Activated CD4-positive, alpha-beta T cell treated with anti-CD3 and anti-CD28 coated beads, Interleukin-2, amount 10 ng/mL, durations not matched to agents 24 days and 14 days (primary cell): ENCODE measurements at places on chromosomes 16 and 17. TPM values are rescaled to one million over a fixed set of nuclear protein-coding genes. Genes with fewer than 3 reads are reported as not detected.

- no peak overlapping the region for H3K27ac ChIP-seq
- H3K4me1 ChIP-seq, result no peaks in the 10 kb centered on the region
- no peak overlapping the region for H3K4me3 ChIP-seq
- no peaks in the 10 kb centered on the region for H3K36me3 ChIP-seq
- no peak for DNase-seq
These were observed 260.0 kb downstream of the HAPSTR1 start for GRCh38 chr16:9351440-9351839.

Gene ASGR1
- 1.8 and 1.9 TPM in 2 replicates for total RNA-seq

- H3K4me1 ChIP-seq, result no peaks in the 10 kb centered on the region
- H3K27ac ChIP-seq, result no peak overlapping the region
- H3K4me3 ChIP-seq, result no peak overlapping the region
- DNase-seq, result no peak
These were observed 44.2 kb downstream of the PSMD12 start for GRCh38 chr17:67322042-67322787.

Gene MAF
- total RNA-seq, result 61.5 and 62.8 TPM in 2 replicates

- H3K36me3 ChIP-seq, result no peaks in the 10 kb centered on the region
- DNase-seq, result no peak
- H3K27ac ChIP-seq, result no peak overlapping the region
- no peaks in the 10 kb centered on the region for H3K27me3 ChIP-seq
These were observed 409.9 kb downstream of the SLC39A11 start for GRCh38 chr17:72682605-72683004.

Gene TMEM98
- 0.43 and 0.82 TPM in 2 replicates for total RNA-seq

- H3K27me3 ChIP-seq, result no peaks in the 10 kb centered on the region
- no peak for DNase-seq
- H3K4me1 ChIP-seq, result no peaks in the 10 kb centered on the region
- H3K27ac ChIP-seq, result no peak overlapping the region
- no peaks in the 10 kb centered on the region for H3K36me3 ChIP-seq
These were observed 223.8 kb downstream of the SOX9 start for GRCh38 chr17:72344613-72345012.

Gene HSF5
- 0.80 and 0.91 TPM in 2 replicates for total RNA-seq

- peaks cover 4% of the 10 kb centered on the region for H3K4me1 ChIP-seq
- H3K27ac ChIP-seq, result no peak overlapping the region
- peaks cover 5% of the 10 kb centered on the region for H3K27me3 ChIP-seq
- no peak overlapping the region for H3K4me3 ChIP-seq
These were observed 20.7 kb downstream of the MYBBP1A start for GRCh38 chr17:4534515-4534914.

Gene MMP28
- total RNA-seq, result not detected in 2 replicates

DNA sequence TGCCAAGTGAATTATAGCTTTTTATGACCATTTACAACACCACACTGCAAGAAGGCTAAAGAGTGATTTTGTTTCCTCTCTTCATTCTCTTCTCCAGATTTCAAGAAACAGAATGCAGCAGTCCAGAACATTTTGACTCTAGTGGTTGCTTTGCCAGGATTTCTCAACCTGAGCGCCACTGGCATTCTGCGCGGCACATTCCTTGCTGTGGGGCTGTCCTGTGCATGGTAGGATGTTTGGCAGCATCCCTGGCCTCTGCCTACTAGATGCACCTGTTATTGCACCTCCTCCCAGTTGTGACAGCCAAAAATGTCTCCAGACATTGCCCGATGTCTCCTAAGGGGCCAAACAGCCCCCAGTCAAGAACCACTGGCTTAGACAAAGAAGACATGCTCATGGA lies 25.7 kb upstream of the SLC39A11 start:
- H3K4me1 ChIP-seq, result no peaks in the 10 kb centered on the region
- peaks cover 4% of the 10 kb centered on the region for H3K27me3 ChIP-seq
- DNase-seq, result no peak
- H3K36me3 ChIP-seq, result no peaks in the 10 kb centered on the region

Gene CFAP97D1
- total RNA-seq, result not detected in 2 replicates

Gene GNG13
- total RNA-seq, result not detected in 2 replicates

Gene IQCK
- 1.0 and 2.0 TPM in 2 replicates for total RNA-seq

DNA sequence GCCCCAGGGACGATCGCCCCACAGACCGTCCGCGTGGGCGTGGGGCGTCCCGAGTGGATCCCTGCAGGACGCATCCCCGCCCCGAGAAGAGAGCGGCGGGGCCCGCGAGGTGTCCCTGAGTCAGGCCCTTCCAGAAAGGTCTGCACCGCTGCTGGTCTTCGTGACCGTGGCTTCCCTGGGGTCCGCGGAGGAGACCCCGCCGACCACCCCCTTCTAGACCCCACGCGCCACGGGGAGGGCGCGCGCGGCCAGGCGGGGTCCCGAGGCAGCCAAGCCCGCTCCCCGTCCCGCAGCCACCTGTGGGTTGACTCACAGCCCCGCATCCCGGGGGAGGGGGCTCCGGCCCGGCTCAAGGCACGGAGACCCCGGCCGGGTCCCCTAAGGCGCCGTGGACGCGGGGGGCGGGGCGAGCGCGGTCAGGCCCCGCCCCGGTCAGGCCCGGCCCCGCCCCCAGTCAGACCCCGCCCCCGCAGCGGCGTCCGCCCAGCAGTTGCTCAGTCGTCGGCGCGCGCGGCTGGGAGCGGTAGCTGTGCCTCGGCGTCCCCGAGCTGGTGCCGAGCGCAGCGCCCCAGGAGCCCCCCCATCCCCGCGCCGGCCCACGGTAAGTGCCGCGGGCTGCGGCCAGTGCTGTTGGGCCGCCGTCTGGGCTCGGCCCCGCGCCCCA lies at the start of gene BAIAP3:
Gene BAIAP3, plus strand, starts transcription at position 497 of the 664 bp plus-strand sequence. CDS start 4,905 bp downstream, outside the sequence.
- DNase-seq, result peak; percentile 87
- H3K27me3 ChIP-seq, result peaks cover 28% of the 10 kb centered on the region
- no peak within 1 kb of the TSS for H3K27ac ChIP-seq

- DNase-seq, result peak; percentile 86
- H3K4me3 ChIP-seq, result peak overlapping the region; percentile 79
- H3K27ac ChIP-seq, result peak overlapping the region; percentile 88
- H3K27me3 ChIP-seq, result no peaks in the 10 kb centered on the region
- peaks cover 72% of the 10 kb centered on the region for H3K4me1 ChIP-seq
These were observed 22.4 kb downstream of the RBL2 start for GRCh38 chr16:53456625-53457024.
